ENCODE measurements at places on chromosomes 13 and 19. TPM values are rescaled to one million over a fixed set of nuclear protein-coding genes. Genes with fewer than 3 reads are reported as not detected.

DNA sequence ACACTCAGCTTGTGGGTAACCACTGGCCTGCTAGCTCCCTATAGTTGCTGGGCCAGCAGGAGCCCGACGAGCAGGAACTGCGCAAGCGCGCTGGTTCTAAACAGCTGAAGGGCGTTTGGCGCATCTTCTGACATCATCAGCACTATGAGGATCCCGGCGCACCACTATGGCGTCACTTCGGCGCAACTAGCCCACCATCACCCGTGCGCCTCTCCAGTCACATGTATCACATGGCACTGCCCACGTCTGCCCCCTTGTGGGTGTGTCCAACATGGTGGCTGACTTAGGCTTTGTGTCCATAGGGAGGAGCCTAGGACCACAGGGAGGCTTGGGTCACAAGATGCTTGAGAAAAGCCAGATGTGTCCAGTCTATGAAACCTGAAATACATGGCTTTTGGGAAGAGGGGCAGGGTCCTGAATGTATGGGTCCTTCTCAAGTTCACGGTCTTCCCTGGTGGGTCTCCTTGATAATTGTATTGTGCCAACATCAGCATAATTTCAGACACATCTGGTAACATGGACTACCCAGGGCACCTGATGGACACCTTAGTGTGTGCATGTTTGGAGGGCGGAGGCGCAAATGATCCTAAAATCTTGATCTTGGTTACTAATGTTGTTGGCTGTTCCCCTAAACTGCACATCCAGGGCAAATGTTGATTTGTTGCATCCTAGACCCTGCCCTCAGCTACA, 18.0 kb downstream of the KLK4 start:
- DNase-seq, result no peak

The NLRP9 gene
- not detected for total RNA-seq

DNA sequence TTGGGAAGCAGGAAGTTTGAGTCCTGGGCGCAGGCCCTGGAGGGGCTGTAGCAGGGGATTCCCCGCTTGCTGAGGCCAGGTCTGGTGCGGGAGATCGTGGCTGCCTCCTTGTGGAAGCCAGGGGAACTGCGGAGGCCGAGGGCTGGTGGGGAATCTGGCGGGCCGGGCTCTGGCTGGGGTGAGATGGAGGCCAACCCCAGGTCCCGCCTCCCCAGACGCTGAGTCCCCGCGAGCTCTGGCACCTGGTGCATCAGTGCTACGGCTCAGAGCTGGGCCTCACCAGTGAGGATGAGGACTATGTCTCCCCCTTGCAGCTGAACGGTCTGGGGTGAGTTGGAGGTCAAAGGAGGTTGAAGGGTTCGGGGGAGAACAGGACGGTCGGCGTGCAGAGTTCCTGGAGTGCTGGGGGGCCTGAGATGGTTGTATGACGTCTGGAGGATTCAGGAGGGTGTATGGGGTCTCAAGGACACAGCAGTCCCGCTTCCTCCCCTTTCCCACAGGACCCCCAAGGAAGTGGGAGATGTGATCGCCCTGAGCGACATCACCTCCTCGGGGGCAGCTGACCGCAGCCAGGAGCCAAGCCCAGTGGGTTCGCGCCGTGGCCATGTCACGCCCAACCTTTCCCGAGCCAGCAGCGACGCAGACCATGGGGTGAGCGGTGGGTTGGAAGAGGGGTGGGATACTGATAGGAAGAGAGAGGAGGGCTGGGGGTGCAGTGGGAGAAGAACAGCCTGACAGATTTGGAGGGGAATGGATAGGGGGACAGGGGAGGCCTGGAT, 13.1 kb downstream of the GRAMD1A start:
- peak; percentile 79 for DNase-seq

DNA sequence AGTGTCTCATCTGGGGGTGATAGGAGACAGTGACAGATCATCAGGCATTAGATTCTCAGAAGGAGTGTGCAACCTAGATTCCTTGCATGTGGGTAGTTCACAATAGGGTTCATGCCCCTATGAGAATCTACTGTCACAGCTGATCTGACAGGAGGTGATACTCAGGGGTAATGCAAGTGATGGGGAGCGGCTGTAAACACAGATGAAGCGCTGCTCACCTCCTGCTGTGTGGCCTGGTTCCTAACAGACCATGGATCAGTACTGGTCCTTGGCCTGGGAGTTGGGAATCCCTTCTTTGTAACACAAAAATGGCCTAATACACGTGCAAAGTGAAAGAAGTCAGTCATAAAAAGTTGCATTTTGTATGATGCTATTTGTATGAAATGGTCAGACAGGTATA, 107.6 kb upstream of the TUBA3C start:
- no peak for DNase-seq

The RFPL4A gene
- not detected for total RNA-seq

GRCh38 chr19:43594710-43595604, 977 bp downstream of the IRGQ start:
- DNase-seq, result peak; percentile 81

The LGALS13 gene
- not detected for total RNA-seq

GRCh38 chr13:39499604-39500003, 103.4 kb downstream of the LHFPL6 start:
- DNase-seq, result no peak

The GDF15 gene
- 1.2 TPM for total RNA-seq

Measured in CD4-positive, alpha-beta memory T cell (primary cell).